ENCODE measurements at places on chromosomes 5 and 9. TPM values are rescaled to one million over a fixed set of nuclear protein-coding genes. Genes with fewer than 3 reads are reported as not detected.

Gene TNFSF15
- 1.5 TPM for total RNA-seq

Gene IFNK
- total RNA-seq = not detected

Gene PDE8B
- 0.56 TPM for total RNA-seq

Gene ATP10B
- total RNA-seq = not detected

Gene GKAP1
- 0.56 TPM for total RNA-seq

Gene PHF24
- total RNA-seq = 0.28 TPM

Gene NPR3
- total RNA-seq = 102 TPM
